Stimulated activated CD8-positive, alpha-beta memory T cell treated with anti-CD3 and anti-CD28 coated beads, Interleukin-7, amount 100 ng/mL, for 1 hour (primary cell): ENCODE measurements at places on chromosomes 4 and X.

- no peak for DNase-seq
Measured at GRCh38 chrX:16476692-16477091, 173.3 kb upstream of the S100G start.

DNA sequence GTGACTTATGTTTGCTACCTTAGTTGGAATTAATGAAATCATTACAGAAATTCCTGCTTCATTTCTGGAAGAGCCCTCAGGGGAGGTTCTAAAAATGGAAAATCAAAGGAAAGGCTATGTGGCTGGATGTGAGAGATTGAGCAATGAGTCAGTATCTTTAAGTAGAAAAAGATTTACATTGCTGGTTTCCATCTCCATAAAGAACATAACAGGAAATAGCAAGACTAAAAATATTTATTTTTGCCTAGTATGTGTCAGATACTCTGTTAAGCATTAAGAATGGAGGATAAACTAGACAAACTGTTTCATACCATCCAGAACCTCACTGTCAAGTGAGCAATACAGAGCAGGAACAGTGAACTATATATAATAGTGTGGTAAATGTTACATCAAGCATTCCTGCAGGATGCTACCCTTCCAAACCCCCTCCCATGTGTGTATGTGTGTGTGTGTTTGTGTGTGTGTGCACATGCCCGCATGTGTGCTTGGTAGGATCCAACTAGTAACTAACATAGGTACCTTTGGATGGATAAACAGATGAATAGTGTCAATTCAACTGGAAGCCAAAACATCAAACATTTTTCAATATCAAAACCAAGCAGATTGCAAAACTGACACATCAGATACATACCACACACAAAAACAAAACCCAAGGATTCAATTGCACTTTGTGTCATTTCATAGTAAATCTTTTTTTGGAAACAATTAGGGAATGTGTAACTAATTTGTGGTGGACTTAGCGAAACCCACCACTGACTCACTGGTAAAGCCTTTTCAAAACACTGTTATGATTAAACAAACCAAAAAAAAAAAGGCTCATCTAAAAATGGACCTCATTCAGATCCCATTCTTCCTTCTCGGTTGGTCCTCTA is 223.4 kb downstream of the SHROOM3 start:
- no peak for DNase-seq

DNA sequence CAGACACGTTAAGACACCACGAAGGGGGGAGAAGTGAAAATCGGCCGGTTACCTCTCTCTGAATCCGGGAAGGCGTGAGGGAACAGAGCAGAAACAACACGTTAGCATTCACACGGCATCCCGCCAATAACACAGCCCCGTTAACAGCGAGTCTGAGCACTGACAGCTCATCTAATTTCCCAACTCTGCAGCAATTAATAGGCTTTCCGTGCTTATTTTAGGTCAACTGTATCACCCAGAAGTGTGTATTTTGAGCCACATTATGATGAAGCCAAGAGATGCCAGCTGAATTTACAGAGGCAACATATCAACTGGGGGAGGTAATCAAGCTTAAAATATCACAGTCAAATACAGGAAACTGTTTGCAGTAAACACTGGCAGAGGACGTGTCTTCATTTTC is 92.6 kb downstream of the NSUN7 start:
- DNase-seq, result no peak

GRCh38 chr4:2817701-2818350 is 24.9 kb downstream of the SH3BP2 start:
- DNase-seq, result no peak

GRCh38 chrX:139506333-139506732 is 24.2 kb upstream of the F9 start:
- no peak for DNase-seq

- no peak for DNase-seq
Measured at GRCh38 chr4:29722253-29722652, 997.9 kb upstream of the PCDH7 start.

- DNase-seq, result no peak
Measured at GRCh38 chrX:115719171-115719570, 158.2 kb downstream of the PLS3 start.

GRCh38 chr4:75057369-75057768 is 124.5 kb downstream of the PARM1 start:
- DNase-seq, result no peak

DNA sequence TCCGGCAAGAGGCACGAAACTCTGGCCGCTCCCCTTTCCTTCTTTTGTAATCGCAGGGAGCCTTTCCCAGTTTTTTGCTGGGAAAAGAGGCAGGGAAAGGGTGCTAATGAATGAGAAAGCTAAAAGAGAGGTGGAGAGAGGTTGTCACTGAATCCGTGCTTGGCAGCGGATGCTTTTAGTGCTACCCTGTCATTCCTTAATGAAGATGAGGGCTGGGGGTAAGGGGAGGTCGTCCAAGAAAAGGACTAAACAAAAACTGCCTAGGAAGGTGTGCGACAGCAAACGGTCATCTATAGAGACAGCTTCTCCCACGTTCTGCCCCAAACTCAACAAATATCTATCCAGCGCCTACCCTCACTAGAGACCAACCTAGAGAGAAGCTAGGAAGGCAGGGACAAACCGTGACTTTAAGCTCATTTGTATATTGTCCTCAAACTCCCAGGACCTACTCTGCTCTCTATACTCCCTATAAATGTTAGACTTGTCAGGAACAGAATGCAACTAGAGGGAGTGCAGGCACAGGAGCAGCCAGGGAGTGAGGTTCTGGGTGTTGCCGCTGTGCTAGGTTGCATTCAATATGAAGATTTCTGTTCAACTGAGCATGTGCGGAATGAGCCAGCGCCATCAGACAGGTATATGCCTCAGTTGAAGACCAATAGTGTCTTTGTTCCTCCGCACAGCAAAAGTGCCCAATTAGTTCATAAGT is 777 bp upstream of the CASK start:
- no peak for DNase-seq

- DNase-seq, result no peak
Measured at GRCh38 chr4:57119054-57119651, 9.0 kb upstream of the IGFBP7 start.

GRCh38 chr4:146182443-146182842 is 6.9 kb downstream of the LSM6 start:
- DNase-seq, result no peak

DNA sequence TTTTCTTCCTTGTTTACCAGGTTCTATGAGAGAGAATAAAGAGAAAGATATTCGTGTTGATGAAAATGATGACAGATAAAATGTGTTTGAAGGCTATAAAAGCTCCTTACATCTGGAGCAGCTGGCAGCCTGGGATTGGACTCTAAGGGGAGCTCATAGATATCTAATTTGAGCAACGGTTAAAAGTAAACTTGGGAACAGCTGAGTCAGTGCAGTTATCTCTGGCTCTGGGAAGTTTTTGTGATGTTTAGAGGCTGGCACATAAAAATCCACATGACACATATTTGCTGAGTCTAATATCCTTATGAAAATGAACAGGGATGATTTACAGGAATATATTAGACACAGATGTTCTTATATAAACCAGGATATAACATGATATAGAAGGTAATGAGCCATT is 331.8 kb upstream of the TENM3 start:
- no peak for DNase-seq

- no peak for DNase-seq
Measured at GRCh38 chrX:38400389-38400910, 48.0 kb downstream of the OTC start.

DNA sequence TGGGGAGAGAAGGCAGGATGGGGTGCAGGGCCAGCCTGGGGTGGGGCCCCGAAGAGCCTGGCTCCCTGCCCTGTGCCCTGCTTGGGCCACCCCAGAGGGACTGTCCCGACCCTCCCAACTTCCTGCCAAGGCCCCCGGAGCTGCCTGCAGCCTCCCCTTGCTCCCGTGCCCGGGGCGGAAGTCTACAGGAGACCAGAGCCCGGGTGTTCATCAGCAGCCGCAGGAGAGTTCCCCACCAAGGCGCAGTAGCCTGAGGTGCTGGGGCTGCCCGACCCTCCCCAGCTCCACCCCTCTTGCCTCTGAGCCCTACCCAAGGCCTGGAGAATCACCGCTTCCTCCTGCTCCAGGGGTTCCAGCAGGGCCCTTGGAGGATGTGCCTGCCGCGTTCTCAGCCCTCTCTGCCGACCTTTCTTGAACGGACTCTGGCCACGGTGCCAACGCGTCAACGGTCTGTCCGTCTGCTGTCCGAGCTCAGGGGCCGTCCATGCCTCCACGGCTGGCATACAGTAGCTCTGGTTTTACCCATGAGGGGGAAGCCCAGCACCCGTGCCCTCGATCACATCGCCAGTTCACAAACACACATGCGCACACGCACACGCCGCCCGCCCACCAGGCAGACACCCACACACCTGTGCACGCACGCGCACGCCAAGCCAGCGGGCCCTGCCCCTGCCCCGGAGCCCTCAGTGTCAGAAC is 36.0 kb upstream of the SPON2 start:
- no peak for DNase-seq

DNA sequence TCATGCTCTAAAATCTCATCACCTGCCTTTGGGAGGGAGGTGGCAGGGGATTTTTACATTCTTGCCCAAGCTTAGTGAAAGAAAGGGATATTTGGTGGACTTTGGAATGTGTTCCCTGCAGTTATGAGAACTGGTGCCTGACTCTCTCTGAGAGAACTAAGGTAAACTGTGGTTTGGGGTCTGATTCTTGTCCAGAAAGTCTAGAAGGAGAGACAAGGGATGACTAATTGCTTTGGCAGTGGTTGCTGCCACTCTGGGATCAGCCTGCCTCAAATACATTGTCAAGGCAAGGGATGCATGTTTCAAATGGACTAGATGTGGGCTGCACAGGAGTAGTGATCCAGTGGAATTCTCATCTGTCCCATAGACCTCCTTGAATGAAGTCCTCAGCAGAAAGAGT is 115.2 kb downstream of the DDIT4L start:
- DNase-seq, result no peak

DNA sequence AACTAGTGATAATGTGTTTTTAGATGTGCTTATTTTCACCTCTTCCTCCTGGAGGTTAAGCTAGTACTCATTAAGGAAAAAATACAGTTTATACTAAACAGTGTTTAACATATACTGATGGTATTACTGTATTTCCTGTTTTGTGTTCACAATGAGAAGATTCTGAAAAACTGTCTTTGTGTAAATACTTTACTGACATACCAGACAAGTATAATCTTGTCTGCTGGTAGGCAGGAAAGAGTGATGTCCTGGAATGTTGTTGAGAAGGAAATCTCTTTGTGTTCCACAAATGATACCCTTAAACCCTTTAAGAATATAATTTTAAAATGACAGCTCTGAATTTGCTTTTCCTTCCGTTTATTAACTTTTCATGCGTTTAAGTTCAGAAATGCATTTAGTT is 205.5 kb upstream of the NUDT6 start:
- no peak for DNase-seq

GRCh38 chr4:153166716-153167501 is 37.3 kb upstream of the TRIM2 start:
- no peak for DNase-seq

DNA sequence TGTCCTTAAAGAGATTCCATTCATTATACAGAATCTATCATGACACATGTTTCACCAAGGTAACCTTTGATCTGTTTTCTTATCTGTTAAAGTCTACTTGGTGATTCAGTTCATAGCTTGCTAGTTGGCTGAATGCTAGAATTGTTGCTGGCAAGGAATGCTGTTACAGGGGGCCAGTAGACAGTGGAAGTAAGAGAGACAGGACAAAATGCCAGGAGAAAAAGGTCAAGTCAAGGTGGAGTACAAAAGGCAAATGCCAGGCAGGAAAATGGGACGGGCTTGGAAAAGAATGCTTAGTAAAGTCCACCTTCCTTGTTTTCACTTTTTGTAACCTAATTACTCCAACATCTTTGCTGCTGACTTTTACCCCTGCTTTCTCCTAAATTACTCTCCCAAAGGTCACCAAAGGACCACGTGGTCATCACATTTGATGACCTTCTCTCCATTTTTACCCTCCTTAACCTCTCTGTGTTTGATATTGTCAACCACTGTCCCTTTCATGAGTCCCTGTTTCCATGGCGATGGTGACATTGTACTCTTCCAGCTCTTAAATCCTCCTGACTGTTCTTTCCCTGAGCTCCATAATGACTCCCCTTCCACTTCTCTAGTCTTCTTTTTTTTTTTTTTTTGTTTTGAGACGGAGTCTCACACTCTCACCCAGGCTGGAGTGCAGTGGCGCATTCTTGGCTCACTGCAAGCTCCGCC is 24.5 kb upstream of the TAPT1 start:
- DNase-seq, result no peak

GRCh38 chr4:121360495-121360894 is 20.3 kb downstream of the QRFPR start:
- DNase-seq, result no peak

GRCh38 chr4:42142591-42142990 is 9.9 kb downstream of the BEND4 start:
- DNase-seq, result no peak

- no peak for DNase-seq
Measured at GRCh38 chr4:185723631-185724260, 88.2 kb downstream of the SORBS2 start.

DNA sequence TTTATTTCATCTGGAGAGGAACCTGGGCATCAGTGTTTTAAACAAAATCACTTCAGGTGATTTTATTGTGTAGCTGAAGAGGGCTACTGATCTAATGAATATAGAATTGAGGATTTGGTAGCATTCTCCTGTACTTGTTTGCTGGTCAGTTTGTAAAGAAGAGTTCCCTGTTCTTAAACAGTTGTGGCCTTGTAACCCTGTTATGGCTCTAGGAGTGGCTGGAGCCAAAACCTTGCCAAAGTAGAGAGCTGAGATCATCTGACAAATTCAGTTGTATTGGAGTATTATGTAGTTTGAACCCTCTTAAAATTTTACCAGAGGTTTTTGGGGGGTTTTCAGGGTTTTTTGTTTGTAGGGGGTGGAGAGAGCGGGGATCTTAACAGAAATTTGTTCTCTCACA is 36.5 kb downstream of the USP9X start:
- no peak for DNase-seq

GRCh38 chr4:119498527-119498926 is 130.1 kb downstream of the PDE5A start:
- no peak for DNase-seq

- DNase-seq, result no peak
Measured at GRCh38 chr4:24511371-24512063, 72.8 kb downstream of the DHX15 start.

DNA sequence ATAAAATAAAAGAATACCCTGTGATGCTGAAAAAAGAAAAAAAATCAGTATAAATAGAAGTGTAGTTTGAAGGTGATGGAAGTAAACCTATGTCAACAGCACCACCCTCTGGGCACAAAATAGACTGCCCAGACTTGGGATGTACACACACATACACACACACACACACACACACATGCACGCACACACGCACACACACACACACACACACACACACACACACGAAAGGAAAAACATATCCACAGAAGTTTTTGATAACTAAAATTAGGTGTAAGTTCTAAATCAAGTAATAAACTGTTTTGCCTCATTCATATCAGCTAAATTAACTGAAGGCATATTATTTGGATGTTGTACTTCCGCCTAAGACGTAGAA is 40.5 kb downstream of the ANXA5 start:
- no peak for DNase-seq

- no peak for DNase-seq
Measured at GRCh38 chrX:42857766-42858165, 79.8 kb upstream of the PPP1R2C start.

GRCh38 chr4:7795983-7796382 is 143.7 kb downstream of the AFAP1 start:
- DNase-seq, result no peak
